ENCODE measurements at places on chromosomes 1 and 21.

DNA sequence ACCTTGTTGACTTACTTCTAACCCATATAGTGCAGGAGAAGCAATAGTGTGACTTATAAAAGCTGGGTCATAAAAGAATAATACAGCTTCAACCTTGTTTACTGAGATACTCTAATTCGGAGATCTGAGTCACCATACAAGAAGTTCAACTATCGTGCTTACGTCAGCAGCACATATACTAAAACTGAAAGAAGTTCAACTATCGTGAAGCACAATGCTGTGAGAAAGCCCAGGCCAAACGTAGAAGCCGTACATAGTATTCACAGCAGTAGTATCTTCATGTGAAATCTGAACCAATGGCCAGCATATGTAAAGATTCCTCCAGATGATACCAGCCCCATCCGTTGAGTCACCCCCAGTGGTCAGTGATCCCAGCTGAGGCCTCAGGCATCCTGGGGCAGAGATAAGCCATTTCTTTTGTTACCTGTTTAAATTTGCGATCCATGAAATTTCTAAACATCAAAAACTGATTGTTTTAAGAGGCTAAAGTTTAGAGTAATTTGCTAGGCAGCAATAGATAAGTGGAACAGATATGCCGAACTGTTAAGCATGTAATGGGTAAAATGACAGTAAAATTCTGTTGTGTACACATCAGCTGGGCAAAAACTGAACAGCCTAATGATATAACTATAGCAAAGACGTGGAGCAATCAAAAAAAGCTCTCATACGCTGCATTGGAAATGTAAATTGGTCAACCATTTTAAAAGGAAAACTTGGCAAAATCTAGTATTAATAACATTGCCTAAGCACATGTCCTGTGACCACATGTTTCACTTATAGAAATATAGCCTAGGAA is 53.9 kb upstream of the SAMD13 start:
- H3K36me3 ChIP-seq = peaks cover 2% of the 10 kb centered on the region
- no peaks in the 10 kb centered on the region for H3K27me3 ChIP-seq
- H3K4me3 ChIP-seq = no peak overlapping the region
- H3K4me1 ChIP-seq = peaks cover 6% of the 10 kb centered on the region
- no peak overlapping the region for H3K27ac ChIP-seq

DNA sequence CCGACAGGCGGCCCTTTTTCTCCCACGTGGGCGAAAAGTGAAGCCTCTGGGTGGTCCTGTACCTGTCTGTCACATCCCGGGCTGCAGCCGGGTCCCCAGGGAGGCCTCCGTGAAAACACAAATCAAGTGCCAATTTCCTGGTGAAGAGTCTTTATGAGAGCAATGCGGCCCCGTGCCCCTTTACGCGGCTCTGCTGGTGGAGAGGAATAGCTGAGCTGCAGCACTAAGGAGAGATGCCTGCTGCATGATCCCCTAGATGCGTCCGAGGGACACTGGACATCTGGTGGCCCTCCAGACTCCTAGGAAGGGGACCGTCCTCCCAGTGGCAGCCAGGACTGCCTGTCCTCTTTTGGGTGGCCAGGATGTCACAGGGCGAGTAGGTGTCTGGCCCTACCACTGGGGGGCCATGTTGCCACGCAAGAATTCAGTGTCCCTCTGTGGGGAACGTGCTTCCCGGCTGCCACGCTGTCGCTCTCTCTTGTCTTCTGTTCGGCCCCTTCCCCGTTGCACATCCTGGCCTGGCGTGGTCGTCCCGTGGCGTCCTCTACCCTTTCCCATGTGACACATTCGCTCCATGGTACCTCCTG is 38.7 kb downstream of the COL18A1 start:
- H3K27ac ChIP-seq = peak overlapping the region; percentile 15
- H3K36me3 ChIP-seq = peaks cover 1% of the 10 kb centered on the region
- no peak for DNase-seq
- peaks cover 12% of the 10 kb centered on the region for H3K27me3 ChIP-seq

DNA sequence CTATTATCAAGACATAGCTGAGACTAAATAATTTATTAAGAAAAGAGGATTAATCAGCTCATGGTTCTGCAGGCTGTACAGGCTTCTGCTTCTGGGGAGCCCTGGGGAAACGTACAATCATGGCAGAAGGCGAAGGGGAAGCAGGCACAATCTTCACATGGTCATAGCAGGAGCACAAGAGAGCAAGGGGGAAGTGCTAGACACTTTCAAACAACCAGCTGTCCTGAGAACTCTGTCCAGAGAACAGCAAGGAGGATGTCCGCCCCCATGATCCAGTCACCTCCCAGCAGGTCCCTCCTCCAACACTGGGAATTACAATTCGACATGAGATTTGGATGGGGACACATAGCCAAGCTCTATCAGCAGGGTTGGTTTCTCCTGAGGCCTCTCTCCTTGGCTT is 10.3 kb upstream of the SLC45A1 start:
- no peaks in the 10 kb centered on the region for H3K27me3 ChIP-seq
- no peak for DNase-seq
- H3K4me3 ChIP-seq = no peak overlapping the region
- no peaks in the 10 kb centered on the region for H3K36me3 ChIP-seq
- H3K27ac ChIP-seq = no peak overlapping the region

DNA sequence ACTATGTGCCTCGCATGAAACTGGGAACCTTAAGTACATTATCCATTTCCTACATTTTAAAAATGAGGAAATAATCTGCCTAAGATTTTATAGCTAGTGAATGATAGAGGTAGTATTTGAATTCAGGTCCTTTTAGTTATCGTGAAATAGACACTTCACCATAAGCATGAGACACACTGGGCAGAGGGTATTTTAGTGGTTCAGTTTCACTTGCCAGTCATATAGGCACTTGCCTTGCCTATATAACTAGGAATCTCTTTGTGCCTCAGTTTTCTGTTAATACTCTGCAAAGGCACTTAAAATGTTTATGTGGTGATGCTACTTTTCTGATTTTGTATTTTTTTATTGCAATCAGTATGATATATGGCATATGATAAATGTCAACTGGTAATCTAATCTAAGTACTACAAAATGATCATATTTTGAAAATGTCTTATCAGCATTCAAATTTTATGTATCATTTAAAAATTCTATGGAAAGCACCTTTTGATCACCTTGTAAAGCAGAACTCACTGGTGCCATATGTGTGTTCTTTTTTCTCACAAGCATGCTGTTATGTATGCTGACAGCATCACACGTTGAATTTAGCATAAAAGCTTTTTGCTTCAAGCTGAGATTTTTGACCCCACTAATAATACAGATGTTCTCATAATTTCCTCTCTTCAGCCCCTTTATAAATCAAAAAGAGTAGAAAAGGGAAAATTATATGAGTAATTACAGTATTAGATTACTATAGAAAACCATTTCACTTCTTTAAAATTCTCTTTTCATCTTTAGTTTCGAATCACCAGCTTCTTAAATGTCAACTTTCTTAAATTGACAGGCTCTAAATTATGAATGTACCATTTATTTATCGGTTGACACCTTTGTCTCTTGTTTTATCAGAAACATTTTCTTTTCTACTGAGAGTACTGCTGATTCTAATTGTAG is 52.6 kb downstream of the RPS6KC1 start:
- no peak overlapping the region for H3K27ac ChIP-seq
- peaks cover 11% of the 10 kb centered on the region for H3K36me3 ChIP-seq
- H3K4me1 ChIP-seq = peaks cover 10% of the 10 kb centered on the region
- H3K4me3 ChIP-seq = no peak overlapping the region
- H3K27me3 ChIP-seq = no peaks in the 10 kb centered on the region
- no peak for DNase-seq

GRCh38 chr1:95660736-95661135 is 426.7 kb downstream of the RWDD3 start:
- no peaks in the 10 kb centered on the region for H3K36me3 ChIP-seq
- no peak overlapping the region for H3K4me3 ChIP-seq
- DNase-seq = no peak
- H3K4me1 ChIP-seq = no peaks in the 10 kb centered on the region
- no peaks in the 10 kb centered on the region for H3K27me3 ChIP-seq

DNA sequence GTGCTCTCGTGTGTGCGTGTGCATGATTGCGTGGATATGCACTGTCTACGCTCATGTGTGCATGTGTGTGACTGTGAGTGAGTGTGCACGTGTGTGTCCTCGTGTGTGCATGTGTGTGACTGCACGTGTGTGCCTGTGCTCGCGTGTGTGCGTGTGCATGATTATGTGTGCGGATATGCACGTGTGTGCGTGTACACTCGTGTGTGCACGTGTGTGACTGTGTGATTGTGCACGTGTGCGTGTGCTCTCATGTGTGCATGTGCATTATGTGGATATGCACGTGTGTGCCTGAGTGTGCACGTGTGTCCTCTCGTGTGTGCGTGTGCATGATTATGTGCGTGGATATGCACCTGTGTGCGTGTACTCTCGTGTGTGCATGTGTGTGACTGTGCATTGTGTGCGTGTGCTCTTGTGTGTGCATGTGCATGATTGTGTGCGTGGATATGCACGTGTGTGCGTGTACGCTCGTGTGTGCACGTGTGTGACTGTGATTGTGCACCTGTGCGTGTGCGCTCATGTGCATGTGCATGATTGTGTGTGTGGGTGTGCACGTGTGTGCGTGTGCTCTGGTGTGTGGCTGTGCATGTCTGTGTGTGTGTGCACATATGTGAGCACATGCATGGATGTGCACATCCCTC is 2.2 kb downstream of the MMEL1 start:
- DNase-seq = no peak
- peak overlapping the region; percentile 59 for H3K27ac ChIP-seq
- H3K36me3 ChIP-seq = no peaks in the 10 kb centered on the region
- H3K4me1 ChIP-seq = peaks cover 5% of the 10 kb centered on the region
- H3K4me3 ChIP-seq = no peak overlapping the region

GRCh38 chr1:96596226-96596922 is 125.2 kb upstream of the PTBP2 start:
- peaks cover 2% of the 10 kb centered on the region for H3K27me3 ChIP-seq
- H3K36me3 ChIP-seq = no peaks in the 10 kb centered on the region
- no peak overlapping the region for H3K27ac ChIP-seq
- no peak overlapping the region for H3K4me3 ChIP-seq
- no peaks in the 10 kb centered on the region for H3K4me1 ChIP-seq
- peak; percentile 11 for DNase-seq

DNA sequence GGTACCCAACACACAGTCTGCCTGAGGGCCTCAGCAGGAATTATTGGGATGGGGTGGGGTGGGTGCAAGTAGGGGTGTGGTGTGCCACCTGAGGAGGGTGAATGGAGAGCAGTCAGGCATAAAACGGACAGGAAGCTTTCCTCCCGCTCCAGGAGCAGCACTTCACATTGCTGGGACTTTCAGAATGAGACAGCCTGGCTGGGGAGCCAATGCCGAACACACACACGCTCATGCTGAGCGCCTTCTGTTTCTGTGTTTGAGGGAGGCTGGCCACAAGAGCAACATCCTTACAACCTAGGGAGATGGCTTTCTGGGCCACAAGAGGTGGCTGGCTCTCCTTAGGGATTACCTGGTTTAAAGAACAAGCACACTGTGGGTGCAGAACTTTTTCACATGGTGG is 98.0 kb downstream of the LAMC2 start:
- H3K27ac ChIP-seq = no peak overlapping the region
- no peak overlapping the region for H3K4me3 ChIP-seq
- no peak for DNase-seq
- H3K4me1 ChIP-seq = no peaks in the 10 kb centered on the region

DNA sequence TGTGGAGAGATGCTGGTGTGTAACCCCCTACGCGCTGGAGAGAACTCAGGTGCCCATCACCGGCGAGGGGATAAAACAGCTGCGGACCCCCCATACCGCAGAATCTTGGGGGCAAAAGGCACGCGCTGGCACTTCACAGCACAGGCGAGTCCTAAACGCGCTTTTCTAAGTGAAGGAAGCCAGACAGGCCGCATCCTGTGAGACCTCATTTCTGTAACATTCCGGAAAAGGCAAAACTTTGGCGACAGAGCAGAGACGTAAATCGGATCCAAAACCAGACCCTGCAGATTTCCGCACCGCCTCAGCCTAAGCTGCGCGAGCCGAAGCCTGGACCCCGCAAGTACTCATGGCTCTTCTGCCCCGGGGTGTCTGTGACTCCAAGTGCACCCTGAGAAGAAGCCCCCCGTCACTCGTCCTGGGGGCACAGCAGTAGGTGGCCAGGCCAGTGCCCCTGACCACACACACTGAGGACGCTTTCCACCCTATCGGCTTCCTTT is 60.9 kb downstream of the SLX9 start:
- no peak overlapping the region for H3K27ac ChIP-seq
- no peaks in the 10 kb centered on the region for H3K36me3 ChIP-seq
- no peak for DNase-seq
- peaks cover 2% of the 10 kb centered on the region for H3K27me3 ChIP-seq
- peaks cover 9% of the 10 kb centered on the region for H3K4me1 ChIP-seq

- peaks cover 5% of the 10 kb centered on the region for H3K27me3 ChIP-seq
- no peak for DNase-seq
- no peaks in the 10 kb centered on the region for H3K36me3 ChIP-seq
These were observed 242.4 kb downstream of the PLPP3 start for GRCh38 chr1:56336982-56337381.

DNA sequence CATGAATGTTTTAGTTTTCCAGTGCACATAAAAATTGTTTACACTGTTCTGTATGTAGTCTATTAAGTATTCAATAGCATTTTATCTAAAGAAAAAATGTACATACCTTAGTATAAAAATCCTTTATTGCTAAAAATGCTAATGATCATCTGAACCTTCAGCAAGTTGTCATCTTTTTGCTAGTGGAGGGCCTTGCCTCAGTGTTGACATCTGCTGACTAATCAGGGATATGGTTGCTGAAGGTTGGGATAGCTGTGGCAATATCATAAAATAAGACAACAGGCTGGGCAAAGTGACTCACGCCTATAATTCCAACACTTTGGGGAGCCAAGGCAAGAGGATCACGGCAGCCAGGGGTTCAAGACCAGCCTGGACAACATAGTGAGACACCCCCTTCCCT is 9.0 kb downstream of the DYNLT5 start:
- H3K4me1 ChIP-seq = no peaks in the 10 kb centered on the region
- no peak for DNase-seq
- no peaks in the 10 kb centered on the region for H3K36me3 ChIP-seq
- H3K4me3 ChIP-seq = no peak overlapping the region
- peaks cover 8% of the 10 kb centered on the region for H3K27me3 ChIP-seq

- no peak for DNase-seq
- no peak overlapping the region for H3K4me3 ChIP-seq
- H3K4me1 ChIP-seq = peaks cover 6% of the 10 kb centered on the region
These were observed 8.3 kb upstream of the GPR89B start for GRCh38 chr1:147919896-147920295.

Data from activated naive CD8-positive, alpha-beta T cell treated with anti-CD3 and anti-CD28 coated beads, Interleukin-2, amount 50 U/mL, for 24 hours (primary cell).